ENCODE measurements at places on chromosomes 13 and 19.

DNA sequence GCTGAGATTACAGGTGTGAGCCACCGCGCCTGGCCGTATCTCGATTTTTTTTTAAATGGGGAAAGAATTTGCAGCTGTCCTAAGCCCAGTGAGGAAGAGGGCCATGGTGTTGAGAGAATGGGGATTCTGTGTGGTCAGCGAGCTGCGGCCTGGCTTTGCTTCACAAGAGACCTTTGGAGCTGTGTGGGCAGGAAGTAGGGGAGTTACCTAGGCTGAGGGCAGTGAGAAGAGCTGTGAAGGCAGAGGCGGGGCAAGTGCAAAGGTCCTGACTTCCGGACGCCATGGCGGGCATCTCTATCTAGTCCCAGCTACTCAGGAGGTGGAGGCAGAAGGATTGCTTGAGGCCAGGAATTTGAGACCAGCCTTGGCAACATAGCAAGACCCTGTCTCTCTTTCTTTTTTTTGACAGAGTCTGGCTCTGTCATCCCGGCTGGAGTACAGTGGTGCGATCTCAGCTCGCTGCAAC is 4.9 kb downstream of the AP2A1 start:
- no peak for DNase-seq

GRCh38 chr19:14113762-14114414 is 3.7 kb downstream of the PRKACA start:
- DNase-seq = no peak

- DNase-seq = no peak
Observed at GRCh38 chr19:2271234-2272103, 10.5 kb downstream of the PEAK3 start.

DNA sequence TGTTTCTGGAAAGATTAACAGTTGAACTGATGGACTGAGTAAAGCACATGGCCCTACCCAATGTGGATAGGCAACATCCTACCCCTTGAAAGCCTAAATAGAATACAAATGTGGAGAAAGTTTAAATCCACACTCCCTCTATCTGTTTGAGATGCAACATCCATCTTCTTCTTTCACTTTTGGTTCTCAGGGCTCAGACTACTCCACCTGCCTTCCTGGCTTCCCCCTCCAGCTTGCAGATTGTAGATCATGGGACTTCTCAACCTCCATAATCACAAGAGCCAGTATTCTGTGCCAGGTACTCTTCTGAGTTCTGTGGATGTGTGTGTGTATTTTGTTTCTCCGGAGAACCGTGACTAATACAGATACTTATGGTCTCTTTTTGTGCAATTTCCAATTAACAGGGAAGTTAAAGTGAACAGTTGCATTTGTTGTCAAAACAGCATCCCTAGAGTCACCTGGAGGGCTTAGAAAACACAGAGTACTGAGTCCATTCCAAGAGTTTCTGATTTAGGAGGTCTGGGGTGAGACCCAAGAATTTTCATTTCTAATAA is 590.3 kb upstream of the MIR17HG start:
- no peak for DNase-seq

DNA sequence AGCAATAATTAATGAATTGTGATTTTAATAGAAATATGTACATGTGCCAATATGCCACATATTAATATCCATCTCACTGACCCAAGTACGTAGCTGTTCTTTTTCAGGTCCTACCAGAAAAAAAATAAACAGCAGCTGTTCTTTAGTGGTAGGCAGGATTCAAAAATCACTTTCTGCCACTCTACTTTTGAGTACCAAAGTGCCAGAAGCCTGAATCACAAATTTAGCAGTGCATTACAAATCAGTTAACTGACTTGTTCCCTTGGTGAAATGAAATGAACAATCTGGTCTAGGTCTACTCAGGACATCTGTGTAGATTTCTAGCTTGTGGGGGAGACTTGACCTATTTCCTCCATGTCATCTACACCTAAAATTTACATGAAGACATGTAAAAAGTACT is 775.5 kb upstream of the GPC6 start:
- no peak for DNase-seq

DNA sequence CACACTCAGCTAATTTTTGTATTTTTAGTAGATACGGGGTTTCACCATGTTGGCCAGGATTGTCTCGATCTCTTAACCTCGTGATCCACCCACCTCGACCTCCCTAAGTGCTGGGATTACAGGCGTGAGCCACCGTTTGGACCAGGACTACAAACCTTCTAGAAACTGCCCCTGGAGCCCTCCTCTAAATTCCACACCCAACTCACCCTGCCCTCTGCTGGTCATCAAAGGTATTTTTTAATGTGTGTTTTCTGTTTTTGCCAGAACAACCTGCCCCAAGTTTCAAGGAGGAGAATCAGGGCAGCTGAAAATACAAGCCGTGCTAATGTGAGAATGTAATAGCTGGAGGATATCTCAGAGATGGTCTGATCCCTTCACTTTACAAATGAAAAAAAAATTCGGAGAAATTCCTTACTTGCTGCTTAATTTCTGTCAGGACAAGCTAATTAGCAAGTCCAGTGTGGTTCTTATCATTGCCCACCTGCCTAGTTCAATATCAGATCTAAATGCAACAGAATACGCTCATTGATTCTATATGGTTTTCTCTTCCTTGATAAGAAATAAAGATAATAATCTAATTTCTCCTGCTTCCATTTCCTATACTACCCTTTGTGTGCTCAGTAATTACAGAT is 4.1 kb downstream of the ATP8A2 start:
- DNase-seq = no peak

GRCh38 chr13:51257187-51257586 is 35.0 kb downstream of the FAM124A start:
- DNase-seq = no peak

- no peak for DNase-seq
Observed at GRCh38 chr13:26628706-26629105, 71.2 kb downstream of the WASF3 start.

DNA sequence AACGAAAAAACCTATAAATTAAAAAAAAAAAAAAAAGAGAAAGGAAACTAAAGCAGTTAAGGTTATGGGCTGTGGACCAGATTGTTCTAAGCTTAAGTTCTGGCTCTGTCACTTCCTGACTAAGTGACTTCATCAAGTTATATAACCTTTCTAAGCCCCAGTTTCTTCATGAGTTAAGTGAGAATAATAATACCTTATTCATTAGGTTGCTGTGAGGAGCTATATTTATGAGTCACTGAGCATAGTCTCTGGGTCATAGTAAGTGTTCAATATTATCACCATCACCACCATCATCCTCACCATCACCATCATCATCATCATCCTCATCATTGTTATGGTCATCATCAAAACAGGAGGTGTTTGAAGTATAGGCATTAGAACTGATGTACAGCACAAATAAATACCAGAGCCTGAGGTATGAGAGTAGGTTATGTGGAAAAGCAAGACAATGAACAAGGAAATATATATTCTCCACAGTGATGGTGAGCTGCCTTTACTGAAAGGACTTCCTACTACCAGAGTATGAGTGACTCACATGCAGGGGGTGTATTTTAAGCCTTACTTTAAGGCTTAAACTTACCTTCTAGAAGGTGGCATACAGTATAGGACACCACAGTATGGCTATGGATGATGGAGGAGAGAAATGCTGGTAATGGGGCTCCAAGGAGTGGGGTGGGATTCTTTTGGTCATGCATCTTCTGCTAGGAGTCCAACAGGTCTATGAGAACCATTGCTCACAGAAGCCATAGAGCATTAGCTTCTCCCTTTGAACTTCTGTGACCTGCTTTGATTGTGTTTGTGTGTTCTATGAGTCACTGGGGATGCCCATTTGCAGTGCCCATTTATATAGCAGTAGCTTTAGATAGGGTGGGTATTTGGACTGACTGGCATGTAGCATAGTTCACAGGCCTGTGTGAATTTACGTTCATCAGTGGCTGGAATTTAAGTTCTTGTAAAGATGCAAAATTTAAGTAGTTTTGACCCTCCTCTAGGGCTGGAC is 104.4 kb downstream of the KLF5 start:
- no peak for DNase-seq

Data from right renal pelvis (tissue), 4 donors.